ENCODE measurements at places on chromosomes 2 and 18. TPM values are rescaled to one million over a fixed set of nuclear protein-coding genes. Genes with fewer than 3 reads are reported as not detected.

NEURL3 gene
- 0.29 TPM for total RNA-seq

INHA gene
- 0.29 TPM for total RNA-seq

GRCh38 chr18:79786786-79787526 is 10.8 kb upstream of the KCNG2 start:
- peak; percentile 98 for DNase-seq

ACADL gene
- not detected for total RNA-seq

EVX2 gene
- total RNA-seq: under 0.01 TPM

KCNE4 gene
- 40.4 TPM for total RNA-seq

- no peak for DNase-seq
Observed at GRCh38 chr2:216012830-216013079, 596 bp downstream of the MREG start.

MYOM1 gene
- total RNA-seq: 1.8 TPM

- DNase-seq: peak; percentile 66
Observed at GRCh38 chr2:120332384-120332783, 13.6 kb upstream of the INHBB start.

FAP gene
- total RNA-seq: 582 TPM

LCT gene
- under 0.01 TPM for total RNA-seq

DNA sequence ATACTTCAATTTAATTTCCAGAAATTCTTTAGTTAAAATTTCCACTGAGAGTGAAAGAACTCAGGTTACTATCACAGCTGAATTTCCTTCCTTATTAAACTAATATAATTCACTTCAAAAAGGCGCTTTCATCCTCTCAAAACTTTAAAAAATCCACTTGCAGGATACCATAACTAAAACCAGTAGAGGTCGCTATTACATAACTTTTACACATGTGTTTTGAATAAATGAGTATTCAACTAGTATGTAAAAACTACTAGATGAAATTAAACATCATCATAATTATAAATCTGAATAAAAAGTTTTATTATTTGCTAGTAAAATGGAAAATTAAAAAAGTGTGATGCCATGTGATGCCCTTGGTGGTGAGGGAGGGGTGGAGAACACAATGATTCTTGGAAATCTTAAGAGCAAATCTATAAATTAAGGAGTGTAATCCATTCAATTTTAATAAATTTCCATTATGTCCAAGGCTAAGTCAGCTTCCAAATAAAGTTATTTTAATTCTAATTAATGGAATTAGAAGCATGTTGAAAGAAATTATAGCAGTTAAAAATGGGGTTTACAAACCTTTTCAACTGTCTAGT is 61.4 kb downstream of the SOS1 start:
- peak; percentile 46 for DNase-seq

RUFY4 gene
- not detected for total RNA-seq

- DNase-seq: no peak
Observed at GRCh38 chr2:229553091-229553490, 161.3 kb downstream of the DNER start.

DNA sequence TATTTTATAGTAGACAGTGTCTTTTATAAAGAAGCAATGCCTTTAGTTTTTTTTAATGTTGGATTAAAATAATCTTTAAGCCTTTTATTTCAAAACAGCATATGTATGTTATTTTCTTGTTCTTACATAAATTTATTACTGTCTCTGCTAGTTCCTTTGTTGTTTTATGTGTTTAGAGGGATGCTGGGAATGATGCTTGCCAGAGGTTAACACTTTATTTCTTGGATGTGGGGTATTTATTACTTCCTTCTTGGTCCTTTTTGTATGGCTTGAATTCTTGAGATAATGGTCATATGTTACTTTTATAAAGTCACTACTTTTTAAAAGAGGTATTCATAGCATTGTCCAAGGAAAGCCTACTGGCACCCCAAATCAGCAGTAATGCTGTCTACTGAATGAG is 63.1 kb downstream of the ANKRD12 start:
- no peak for DNase-seq

DNA sequence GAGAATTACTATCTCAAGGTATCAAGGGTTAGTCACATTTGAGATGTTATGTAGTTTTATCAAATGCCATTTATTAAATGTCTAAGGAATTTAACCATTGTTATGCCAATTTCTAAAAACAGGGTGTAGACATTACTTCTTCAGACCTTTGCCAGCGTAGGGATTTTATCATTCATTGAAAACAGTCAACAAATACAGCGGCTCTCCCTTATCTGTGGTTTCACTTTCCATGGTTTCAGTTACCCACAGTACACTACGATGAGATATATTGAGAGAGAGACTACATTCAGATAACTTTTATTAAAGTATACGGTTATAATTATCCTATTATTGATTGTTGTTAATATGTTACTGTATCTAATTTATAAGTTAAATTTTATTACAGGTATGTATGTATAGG is 234.7 kb downstream of the TMX3 start:
- no peak for DNase-seq

GRCh38 chr2:76448956-76449355 is 738.2 kb upstream of the GCFC2 start:
- no peak for DNase-seq

DNA sequence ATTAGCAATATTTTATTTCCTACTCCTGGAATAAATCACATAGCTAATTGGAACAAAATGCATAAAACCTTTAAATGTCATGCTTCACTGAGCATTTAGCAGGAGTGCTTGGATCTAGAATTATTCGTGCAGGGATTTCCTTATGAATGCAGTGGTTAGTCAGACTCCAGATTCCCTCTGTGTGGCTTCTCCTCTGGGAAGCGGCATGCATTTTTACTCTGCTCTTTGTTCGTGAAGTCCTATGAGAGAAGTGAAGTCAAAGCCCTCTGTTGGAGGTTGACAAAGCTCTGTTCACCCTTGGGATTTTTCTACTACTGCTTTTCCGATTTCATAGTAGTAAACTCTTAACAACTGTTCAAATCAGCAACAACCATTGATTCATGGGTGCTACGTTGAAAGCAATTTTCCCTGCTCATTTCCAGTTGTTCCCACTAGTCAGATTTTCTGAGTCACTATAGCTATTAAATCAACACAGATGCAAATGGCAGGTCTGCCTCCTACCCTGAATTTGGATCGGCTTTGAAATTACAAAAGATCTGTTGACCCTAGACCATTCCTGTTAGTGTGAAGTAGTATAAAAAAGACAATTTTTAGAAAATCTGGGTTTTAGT is 461.7 kb downstream of the STK39 start:
- DNase-seq: no peak

LTBP1 gene
- 158 TPM for total RNA-seq

TACR1 gene
- 0.29 TPM for total RNA-seq

ZEB2 gene
- total RNA-seq: 128 TPM

DNA sequence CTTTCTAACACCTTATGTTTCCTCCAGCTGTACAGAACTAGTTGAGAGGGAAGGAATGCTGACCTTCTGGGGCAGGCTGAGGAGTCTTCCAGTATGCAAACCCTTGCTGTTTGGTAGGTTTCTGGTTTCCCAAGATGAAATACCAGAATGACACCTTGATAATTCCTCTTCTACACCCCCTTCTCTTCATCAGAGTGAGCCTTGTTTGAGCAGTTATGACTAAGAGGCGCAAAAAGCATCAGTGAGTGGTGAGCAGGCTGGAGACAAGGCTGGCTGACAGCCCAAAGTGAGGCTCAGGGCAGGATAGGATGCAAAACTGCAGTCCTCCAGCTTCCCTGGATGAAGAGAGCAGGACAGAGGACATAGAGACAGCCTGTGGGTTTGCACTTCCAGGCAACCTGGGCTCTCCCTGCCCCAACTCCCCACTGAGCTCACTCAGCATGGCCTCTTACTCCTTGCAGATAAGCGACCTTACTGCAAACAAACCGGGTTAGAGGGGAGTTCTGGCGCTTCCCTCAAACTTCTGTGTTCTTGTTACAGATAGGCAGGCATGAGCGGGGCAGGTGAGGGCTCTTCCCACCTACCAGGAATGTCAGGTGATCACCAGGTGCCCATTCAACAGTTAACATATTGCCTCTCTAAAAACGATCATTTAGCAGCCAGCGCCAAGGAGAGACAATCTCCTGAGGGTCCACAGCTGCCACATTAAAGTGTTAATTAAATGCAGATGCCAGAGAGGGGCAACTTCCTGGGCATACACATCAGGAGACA is 5.4 kb downstream of the MPPE1 start:
- DNase-seq: no peak

DNA sequence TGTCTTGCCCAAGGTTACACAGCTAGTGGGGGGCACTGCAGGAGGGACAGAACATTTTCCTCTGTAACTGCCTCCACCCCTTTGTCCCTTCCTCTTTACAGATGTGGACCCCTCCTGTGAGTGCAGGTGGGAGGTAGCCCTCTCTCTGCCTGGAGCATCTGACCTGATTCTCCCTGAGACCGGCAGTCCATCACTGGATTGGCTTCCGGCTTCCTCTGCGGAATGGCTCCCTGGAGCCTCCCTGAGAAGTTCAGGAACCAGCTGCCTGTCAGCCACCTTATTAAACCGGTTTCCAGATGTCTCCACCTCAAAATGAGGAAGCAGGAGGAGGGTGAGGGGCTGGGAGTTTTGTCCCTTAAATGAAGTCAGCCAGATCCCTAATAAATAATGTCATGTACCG is 67.3 kb upstream of the TNP1 start:
- no peak for DNase-seq

UGT1A8 gene
- not detected for total RNA-seq

- DNase-seq: no peak
Observed at GRCh38 chr2:197666277-197666676, 9.1 kb downstream of the RFTN2 start.

GRCh38 chr2:100721693-100722092 is 98.2 kb upstream of the NPAS2 start:
- no peak for DNase-seq

DNA sequence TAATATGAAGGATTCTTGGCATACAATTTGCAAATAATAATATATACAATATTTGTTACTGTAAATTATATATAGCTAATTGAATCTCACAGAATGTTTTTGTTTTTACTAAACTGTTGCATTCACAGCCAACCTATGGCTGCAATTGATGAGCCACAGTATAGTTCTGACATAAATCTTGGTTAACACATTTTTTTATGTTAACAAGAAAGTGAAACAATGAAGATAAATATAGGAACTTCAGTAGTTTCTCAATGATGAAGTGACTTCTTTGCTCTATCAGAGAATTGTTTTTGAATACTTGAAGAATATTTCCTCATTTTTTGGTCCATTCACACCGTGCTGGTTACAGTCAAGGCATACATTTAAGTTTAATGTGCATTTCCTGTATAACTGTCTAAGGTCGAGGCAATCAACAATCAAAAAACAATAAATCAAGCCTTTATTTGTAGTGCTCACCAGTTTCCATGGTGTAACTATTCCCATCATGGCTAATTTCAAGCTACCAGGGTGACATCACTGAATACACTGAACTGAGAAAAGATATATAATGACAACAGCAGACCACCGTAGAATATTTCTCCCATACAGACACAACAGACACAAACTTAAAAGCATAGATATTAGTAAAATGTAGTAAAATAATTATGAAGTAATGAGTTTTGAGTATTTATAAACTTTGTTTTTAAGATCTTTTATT is 12.9 kb upstream of the ETAA1 start:
- DNase-seq: no peak

SCYGR2 gene
- not detected for total RNA-seq

TEKT4 gene
- total RNA-seq: not detected

- DNase-seq: peak; percentile 66
Observed at GRCh38 chr18:45755934-45756333, 32.0 kb downstream of the SLC14A1 start.
